ENCODE measurements at places on chromosomes 12 and 14.

DNA sequence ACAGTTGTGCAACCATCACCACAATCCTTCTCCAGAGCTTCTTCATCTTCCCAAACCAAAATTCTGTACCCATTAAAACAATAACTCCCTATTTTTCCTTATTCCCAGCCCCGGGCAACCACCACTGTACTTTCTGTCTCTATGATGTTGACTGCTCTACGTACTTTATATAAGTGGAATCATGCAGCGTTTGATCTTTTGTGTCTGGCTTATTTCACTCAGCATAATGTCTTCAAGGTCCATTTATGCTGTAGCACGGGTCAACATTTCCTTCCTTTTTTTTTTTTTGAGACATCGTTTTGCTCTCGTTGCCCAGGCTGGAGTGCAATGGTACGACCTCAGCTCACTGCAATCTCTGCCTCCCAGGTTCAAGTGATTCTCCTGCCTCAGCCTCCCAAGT, 162.7 kb upstream of the GSC start:
- DNase-seq = no peak

DNA sequence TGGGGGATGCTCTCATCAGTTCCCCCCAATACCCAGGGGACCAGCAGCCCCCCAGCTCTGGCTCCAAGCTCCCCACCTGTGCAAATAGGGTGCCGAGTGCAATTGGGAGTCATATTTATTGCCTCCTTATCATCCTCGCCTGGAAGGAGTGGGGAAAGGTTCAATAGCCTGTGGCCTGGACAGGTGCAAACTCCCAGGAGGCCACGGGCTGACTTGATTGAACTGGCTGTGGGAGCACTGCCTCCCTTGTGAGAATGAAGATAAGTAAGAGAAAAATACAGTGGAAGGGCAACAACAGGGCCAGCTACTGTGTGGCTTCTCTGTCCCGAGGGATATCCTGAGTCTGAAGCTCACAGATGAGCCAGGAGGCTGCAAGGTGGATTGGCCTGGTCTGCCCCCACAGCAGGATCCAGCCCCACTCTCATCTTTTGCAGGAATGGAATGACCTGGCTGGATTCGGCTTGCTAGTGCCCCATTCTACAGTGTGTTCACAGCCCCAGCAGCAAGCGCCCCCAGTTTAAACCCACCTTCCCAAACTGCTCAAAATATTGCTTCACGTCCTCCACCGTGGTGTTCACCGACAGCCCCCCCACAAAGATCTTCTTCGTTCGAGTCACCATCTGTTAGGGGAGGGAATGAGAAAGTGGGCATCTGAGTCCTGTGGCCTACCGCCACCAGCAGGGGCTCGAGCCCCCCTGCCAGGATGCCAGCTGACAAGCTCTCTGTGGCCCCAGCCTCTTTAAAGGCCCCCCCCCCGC, 6.3 kb downstream of the MSI1 start:
- no peak for DNase-seq

DNA sequence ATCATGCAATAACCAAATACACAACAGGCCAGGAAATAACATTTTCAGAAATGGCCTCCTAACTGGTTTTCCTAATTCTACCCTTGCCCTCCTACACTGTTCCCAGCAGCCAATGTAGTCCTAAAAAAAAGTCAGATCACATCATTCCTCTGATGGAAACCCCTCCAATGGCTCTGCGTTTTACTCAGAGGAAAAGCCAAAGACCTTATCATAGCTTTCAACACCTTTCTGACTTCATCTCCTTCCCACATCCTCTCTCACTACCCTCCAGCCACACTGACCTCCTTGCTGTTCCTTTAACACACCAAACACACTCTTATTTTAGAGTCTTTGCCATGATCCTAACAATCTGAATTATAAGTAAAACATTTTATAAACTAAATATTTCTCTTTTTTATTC, 1.1 kb downstream of the MED6 start:
- no peak for DNase-seq

DNA sequence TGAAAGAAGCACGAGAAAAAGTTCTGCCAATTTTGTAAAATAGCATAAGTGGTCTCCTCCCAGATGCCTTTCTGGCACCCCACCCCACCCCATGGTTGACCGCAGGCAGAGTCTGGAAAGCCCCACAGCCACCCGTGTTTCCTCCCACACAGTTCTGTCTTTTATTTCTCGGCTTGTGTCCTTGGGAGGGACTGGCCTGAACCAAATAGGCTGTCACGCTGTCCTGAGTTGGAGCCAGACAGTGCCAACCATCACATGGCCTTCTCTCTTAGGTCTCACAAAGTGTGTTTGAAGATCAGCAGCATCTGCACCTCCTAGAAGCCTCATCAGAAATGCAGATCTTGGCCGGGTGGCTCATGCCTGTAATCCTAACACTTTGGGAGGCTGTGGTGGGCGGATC, 10.2 kb upstream of the LTA4H start:
- DNase-seq = no peak

All from KBM-7 (cell line).